ENCODE measurements at places on chromosomes 16 and 17. TPM values are rescaled to one million over a fixed set of nuclear protein-coding genes. Genes with fewer than 3 reads are reported as not detected.
A peak's percentile ranks its signal among the peaks of the same experiment; 100 is the strongest.

GRCh38 chr17:7750321-7750821 is 32.8 kb downstream of the DNAH2 start:
- DNase-seq, result no peak

The SEPTIN12 gene
- not detected for total RNA-seq

DNA sequence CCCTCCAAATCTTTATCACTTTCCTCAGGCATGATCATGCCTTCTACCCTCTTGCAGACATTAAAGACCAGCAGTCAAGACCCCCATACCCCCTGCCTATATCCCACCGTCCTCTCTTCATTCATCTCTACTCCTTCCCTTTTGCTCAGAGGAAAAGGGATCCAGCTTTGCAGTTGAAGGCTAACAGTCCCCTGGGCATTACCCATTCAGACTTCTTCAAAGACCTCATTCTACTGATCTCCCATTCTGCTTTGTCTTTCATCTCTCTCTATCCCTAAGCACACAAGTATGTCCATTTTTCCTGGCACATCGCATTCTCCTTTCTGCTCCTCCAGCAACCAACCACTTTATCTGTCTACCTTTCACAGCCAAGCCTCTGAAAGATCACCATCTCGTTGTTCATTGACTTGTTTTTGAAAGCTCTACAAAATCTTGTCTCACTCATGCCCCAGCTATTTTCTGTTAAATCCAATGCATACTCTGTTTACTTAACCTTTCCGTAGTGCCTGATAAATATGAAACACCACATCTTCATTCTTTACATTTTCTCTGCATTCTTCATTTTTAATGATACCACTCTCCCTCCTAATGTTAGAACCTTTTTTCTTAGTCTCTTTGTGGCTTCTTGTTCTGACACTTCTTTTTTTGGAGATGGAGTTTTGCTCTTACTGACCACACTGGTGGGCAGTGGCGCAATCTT is 14.1 kb upstream of the LCMT1 start:
- DNase-seq, result no peak

GRCh38 chr16:84545114-84545737 is 40.8 kb upstream of the MEAK7 start:
- no peak for DNase-seq

The CTRL gene
- not detected for total RNA-seq

The SMARCD2 gene
- 275 TPM for total RNA-seq

The TMEM100 gene
- 1.6 TPM for total RNA-seq

DNA sequence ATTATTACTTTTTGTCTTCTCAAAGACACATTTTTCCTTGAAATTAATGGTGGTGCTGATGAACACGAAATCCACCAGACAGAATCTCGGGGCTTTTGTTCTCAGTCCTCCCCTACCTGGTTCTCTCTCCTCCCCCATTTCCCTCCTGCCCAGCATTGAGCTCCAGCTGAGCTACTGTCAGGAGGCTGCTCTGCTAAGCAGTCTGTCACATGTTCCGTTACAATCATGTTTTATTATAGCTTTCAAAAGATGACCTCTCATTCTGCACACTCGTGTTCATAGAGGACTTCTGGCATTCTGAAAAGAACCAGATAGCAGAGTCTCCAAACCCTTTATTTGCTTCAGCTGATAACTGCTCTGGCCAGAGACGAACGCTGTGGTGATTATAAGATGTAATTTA is 732.5 kb upstream of the RBFOX1 start:
- DNase-seq, result no peak

The ALOX12 gene
- total RNA-seq, result 17.1 TPM

GRCh38 chr17:31820691-31821435 is 38.2 kb downstream of the COPRS start:
- no peak for DNase-seq

DNA sequence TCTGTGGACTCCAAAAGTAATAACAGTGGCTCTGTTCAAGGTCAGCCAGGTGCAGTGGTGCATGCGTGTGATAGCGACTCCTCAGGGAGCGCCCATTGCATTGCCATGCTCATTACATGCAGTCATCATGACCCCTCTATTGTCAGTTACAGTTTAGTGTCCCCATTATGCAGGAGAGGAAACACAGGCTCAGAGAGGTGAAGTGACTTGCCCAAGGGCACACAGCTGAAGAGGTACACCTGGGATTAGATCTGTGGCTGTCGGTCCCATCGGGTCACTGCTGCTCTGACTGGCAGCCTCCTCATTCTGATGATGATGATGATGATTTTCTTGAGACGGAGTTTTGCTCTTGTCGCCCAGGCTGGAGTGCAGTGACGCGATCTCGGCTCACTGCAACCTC is 7.6 kb downstream of the LAT start:
- DNase-seq, result no peak

DNA sequence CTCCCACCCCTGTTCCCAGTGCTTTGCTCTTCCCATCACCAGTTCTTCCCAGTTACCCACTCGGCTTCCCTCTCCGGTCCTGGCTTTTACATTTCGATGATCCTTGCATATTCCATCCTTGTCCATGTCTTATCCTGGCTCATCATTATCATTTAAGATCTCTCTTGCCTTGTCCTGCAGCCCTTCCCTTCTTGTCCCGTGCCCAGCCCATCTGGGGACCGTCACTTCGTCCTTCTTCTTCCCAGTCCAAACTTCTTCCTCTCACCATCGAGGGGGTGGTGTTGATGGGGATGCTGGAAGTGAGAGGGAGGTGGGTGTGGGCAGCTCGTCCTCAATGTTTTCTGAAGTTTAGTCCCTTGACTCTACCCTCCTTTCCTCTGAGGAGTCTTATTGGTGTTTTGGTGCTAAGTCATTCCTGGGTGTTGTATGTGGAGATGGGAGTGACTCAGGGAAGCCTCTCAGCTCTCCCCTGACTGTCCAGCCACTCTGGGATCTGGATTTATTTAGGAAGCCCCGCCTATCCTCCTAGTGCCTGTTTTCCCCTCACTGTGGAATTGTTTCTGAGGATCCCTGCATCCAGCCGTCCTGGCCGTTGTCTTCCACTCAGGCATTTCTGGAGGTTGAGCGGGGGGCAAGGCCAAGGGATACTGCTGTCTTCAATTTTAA is 975 bp downstream of the SNX29 start:
- DNase-seq, result peak; percentile 58

GRCh38 chr17:77609553-77610517 is 348.7 kb upstream of the TNRC6C start:
- DNase-seq, result no peak

DNA sequence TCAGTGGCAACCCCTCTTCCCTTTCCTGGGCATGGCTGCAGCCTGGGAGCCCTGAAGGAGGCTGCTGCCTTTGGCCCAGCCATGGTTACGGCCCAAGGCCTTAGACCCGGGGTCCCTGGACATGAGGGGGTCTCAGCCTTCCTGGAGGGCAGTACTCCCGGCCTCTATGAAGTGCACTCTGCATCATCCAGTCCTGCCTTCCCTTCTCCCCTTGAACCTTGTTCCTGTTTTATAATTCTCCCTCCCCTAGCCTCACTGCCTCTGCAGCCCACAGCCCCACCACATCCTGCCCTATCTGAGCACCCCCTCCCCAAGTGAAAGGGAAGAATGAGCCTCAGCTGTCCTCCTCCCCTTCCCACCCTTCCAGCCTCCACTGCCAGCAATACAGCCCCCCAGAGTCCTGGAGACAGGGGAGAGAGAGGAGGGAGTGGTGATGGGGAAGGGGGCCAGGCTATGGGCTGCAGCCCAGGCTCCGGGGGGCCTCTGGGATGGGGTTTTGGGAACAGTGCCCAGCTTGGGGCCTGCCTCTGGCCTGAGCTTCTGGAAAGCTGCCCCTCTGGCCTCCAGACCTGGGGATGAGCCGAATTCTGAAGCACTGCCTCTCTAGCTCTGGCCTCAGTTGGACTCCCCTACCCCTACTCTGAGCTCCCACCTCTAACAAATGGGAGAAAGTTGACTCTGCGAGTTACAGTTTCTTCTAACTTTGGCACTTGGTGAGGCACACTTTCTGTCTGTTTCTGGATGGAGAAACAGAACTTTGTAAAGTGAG is 7.6 kb downstream of the CCR7 start:
- no peak for DNase-seq

GRCh38 chr17:82863941-82864712 is 24.3 kb upstream of the ZNF750 start:
- DNase-seq, result no peak

DNA sequence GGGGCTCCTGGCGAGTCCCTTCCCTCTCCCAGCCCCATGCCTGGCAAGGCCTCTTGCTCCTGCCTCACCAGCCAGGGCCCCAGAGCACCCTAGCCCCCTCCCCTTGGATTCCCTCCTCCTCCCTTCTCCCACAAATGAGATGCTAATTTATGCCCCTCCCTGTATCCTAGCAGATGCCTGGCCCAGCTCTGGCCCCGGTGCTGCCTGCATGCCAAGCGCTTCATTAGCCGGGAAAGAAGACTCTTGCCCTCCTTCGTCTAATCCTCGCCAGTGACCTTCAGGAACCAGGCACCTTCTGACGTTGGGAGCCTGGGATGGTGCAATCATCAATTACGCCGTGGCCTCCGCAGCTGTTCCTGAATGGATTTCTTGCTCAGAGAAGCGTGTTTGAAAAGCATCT is 127.8 kb downstream of the SDK2 start:
- no peak for DNase-seq

The ETV4 gene
- 7.9 TPM for total RNA-seq

DNA sequence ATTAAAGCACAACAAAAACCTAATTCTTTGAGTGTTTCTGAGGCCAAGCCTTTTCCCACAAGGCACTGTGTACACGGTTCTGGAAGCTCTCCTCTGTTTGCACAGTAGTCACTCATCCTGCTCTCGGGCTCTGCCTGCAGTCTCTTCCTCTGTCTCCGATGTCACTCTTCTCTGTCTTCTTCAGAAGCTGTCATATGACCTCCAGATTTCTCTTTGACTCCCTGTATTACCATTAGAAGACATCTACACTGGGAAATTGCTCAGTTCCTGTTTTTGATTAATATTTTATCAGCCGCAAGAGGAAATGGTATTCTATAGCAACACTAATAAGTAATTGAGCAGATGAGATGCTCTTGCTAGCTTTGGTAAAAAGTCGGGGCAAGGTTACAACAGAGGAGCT is 422.9 kb downstream of the WWOX start:
- DNase-seq, result no peak

- DNase-seq, result no peak
Observed at GRCh38 chr17:9237661-9238301, 216.5 kb downstream of the NTN1 start.

GRCh38 chr16:79628501-79628975 is 28.0 kb upstream of the MAF start:
- DNase-seq, result no peak

GRCh38 chr16:88809068-88809675 is 2.6 kb downstream of the APRT start:
- no peak for DNase-seq

The PPP1R27 gene
- not detected for total RNA-seq

DNA sequence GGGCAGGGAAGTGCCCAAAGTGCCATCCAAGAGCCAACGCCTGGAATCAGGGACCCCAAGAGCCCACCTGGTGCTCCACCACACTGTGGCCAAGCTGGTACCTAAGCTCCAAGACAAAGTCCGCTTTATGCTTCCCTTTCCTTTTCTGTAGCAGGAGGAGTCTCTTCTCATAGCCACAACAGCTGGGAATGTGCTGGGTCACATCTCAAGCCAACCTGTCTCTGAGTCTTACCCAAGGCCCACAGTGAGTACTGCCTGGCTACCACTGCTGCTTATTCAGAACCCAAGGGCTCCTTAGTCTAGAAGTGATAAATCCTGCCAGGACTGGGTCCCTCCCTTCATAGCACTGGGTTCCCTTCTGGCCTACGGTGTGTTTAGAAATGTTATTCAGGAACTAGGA is 49.8 kb downstream of the ERCC4 start:
- DNase-seq, result no peak

The TLCD3A gene
- 75.2 TPM for total RNA-seq

The CLEC18C gene
- 0.34 TPM for total RNA-seq

The SRCIN1 gene
- total RNA-seq, result 18.8 TPM

GRCh38 chr16:51876934-51877333 is 670.0 kb downstream of the TOX3 start:
- no peak for DNase-seq

The LONP2 gene
- total RNA-seq, result 49.6 TPM

The KIF2B gene
- total RNA-seq, result not detected

The PRR35 gene
- total RNA-seq, result not detected

The WSCD1 gene
- 2.7 TPM for total RNA-seq

DNA sequence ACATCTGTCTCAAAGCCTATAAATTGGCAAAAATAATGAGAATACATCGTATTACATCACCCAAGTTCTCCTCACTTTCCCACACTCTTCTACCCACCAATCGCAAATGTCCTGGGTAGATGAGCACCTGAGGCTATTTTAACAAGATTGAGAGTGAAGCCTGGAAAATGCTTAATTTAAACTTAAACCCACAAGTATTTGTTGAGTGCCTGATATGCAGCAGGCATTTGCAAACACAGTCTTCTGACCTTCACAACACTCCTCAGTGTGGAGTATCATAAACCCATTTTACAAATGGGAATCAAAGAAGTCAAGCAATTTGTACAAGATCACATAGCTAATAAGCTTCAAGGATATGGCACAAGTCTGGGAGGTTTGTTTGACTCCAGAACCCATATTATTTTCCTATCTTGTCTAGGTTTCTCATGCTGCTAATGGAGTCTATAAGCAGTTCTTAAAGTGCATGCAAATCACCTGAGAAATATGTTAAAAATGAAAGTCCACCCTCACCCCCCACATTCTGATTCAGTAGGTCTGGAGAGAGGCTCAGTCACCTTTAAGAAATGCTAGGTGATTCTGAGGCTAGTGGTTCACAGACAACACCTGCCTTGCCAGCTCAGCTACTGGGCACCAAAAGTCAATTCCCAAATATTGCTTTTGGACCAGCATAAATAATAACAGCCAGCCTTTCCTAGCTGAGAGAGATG is 34.9 kb upstream of the CCL2 start:
- DNase-seq, result no peak

- DNase-seq, result no peak
Observed at GRCh38 chr17:13862346-13862745, 207.0 kb upstream of the COX10 start.

- no peak for DNase-seq
Observed at GRCh38 chr17:41167561-41167960, 460 bp downstream of the KRTAP4-3 start.

The MYO15B gene
- total RNA-seq, result 36.9 TPM

- DNase-seq, result no peak
Observed at GRCh38 chr16:87822108-87822970, 47.0 kb downstream of the SLC7A5 start.

The PGP gene
- total RNA-seq, result 9.6 TPM
